GM12892 (cell line): ENCODE measurements at places on chromosomes 11 and 22.
A peak's percentile ranks its signal among the peaks of the same experiment; 100 is the strongest.

GRCh38 chr11:108536783-108537182 is 38.6 kb upstream of the POGLUT3 start:
- DNase-seq: no peak

GRCh38 chr11:118625036-118625690 is 17.7 kb downstream of the PHLDB1 start:
- DNase-seq: no peak

GRCh38 chr11:61392981-61393595 is 701 bp downstream of the TMEM216 start:
- no peak for DNase-seq

GRCh38 chr11:116603728-116604323 is 169.0 kb downstream of the BUD13 start:
- no peak for DNase-seq

- no peak for DNase-seq
Measured at GRCh38 chr22:37636186-37636948, 3.1 kb upstream of the SH3BP1 start.

- no peak for DNase-seq
Measured at GRCh38 chr11:65560555-65561418, 2.6 kb upstream of the LTBP3 start.

DNA sequence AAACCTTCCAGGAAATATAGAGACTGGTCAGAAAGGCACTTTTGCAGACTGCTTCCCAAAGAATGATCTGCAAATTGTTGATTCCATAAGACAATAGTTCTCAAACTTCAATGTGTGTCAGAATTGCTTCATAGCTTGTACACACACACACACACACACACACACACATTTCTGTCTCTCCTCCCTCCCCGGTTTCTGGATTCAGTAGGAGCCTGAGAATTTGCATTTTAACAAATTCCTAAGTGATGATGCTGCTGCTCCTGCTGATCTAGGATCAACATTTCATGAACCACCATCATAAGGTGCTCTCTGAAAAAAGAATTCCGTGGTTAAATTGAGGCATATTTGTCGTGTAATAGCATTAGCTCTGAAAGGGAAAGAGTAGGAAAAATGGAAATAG is 35.3 kb upstream of the FZD4 start:
- no peak for DNase-seq

DNA sequence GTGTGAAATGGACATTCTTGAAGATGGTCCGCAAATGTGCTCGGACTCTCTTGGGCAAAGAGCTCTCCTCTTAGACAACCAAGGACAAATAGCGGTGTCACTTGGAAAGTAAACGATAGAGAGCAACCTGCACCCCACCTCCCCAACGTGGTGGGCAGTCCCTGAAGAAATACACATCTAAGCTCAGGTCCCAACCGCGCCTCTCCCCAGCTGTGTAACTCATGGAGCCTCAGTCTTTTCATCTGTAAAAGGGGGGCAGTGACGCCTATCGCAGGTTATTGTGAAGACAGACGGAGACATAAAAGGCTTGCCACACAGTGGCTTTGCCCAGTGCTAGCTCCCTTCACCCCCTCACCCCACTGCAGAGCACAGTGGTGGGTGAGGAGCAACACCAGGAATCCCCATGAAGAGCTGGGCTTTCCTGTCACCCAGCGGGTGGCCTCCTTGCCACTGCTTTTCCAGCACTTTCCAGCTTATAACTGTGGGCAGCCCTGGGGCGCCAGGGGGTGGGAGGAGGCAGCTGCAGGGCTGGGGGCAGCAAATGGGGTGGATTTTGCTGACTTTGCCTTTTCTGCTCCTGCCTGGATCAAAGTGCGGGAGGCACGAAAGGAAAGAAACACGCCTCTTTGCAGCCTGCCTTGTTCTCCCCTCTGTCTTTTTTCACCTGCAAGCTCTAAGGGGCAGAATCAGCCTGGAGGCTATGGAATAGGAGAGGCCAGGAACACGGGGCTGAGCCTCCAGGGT is 73.7 kb upstream of the TSPAN18 start:
- DNase-seq: no peak

GRCh38 chr22:44549701-44550100 is 51.7 kb upstream of the RTL6 start:
- no peak for DNase-seq

DNA sequence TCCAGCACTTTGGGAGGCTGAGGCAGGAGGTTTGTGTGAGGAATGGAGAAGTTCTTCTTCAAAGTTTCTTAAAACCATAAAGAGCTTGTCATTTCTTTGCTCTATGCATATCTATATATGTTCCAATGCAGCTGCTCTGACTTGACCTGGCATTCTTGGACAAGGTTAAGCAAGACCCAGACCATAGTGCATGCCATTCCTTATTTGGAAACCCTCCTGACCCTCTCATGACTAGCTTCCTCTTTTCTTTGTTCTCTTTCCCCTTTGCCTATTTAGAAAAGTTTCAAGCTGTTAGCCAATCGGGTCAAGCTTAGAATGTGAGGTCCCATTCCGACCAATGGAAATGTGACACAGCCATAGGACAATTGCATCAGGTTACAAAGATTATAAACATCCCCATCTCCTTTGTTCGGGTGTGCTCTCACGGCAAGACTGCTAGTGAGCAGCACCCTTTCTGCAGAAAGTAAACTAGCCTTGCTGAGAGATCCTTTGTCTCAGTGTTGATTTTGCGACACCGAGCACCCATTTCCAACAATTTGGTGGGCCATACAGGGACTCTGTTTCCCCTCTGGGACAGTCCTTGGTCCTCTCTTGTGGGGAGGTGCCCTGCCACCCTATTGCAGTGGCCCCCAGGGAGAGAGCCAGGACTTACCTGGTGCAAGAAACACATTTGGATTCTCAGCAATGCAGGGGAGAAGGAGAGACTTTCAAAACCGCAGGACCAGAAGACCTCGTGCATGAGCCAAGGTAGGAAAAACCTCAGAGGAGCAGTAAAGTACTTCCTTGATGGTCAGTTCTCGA is 39.9 kb upstream of the ANO1 start:
- no peak for DNase-seq

DNA sequence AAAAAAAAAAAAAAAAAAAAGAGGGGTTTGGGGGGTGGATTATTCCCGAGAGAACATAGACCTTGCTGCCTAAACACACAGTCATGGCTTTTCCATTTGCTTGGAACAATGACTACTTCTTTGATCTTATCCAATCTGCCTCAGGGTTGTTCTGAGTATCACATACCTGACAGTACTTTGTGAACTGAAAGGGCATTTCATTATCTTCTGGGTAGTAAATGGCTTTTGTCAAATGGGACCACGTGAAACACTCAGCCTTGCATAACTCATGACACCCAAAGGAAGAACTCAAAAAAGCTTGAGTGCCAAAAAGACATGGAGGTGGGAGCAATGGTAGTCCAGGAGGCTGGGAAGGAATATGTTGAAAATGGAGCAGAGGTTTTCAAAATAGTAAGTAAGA is 123.2 kb upstream of the BID start:
- DNase-seq: no peak

- no peak for DNase-seq
Measured at GRCh38 chr11:59413646-59414045, 12.6 kb downstream of the OR5A2 start.

- DNase-seq: no peak
Measured at GRCh38 chr11:110152199-110152598, 59.0 kb downstream of the ZC3H12C start.

- no peak for DNase-seq
Measured at GRCh38 chr11:57641011-57641807, 8.5 kb downstream of the YPEL4 start.

DNA sequence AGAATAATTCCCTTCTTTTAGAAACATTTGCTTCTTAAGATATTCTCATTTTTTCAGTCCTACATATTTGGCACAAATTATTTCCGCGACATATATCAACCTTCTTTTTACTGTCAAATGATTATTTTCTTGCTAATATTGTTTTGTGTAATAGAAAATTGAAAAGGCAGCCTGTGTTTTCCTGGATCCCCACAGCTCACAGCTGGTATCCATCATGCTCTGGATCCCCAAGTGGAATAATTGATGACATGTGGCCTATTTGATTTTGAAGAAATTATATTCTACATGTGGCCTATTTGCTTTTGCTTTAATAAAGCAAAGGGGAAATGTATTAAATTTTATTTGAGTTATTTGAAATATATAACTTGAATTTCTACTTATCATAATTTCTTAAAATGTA is 199.4 kb upstream of the LUZP2 start:
- no peak for DNase-seq

- DNase-seq: no peak
Measured at GRCh38 chr11:11157185-11157584, 195.9 kb downstream of the CSNK2A3 start.

- peak; percentile 78 for DNase-seq
Measured at GRCh38 chr11:33257160-33257896, at the start of gene HIPK3. TSS of gene HIPK3 (plus strand) at chr11:33257381.

GRCh38 chr11:13776134-13776815 is 107.8 kb downstream of the FAR1 start:
- no peak for DNase-seq

DNA sequence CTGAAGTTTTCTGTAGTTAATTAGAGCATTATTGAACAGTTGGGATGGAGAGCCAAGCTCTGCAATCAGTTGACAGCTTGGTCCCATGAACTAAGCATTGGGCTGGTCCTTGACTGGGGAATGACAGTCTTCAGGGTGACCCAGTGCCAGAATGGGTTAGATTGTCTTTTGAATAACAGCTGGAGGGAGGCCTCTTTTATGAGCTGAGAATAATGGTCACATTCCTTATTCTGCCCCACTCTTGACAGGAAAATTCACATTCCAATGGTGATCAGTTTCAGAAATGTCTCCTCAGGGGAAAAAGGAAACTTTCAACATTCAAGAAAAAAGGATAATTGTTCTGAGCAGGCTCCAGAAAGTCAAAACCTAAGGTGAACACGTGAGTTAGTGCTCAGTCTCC is 113.9 kb downstream of the KIRREL3 start:
- DNase-seq: no peak

GRCh38 chr11:16881766-16882165 is 132.4 kb downstream of the PLEKHA7 start:
- DNase-seq: no peak

- DNase-seq: no peak
Measured at GRCh38 chr11:83542861-83543260, 256.7 kb upstream of the CCDC90B start.

GRCh38 chr22:44276706-44277356 is 35.9 kb downstream of the SHISAL1 start:
- DNase-seq: no peak

DNA sequence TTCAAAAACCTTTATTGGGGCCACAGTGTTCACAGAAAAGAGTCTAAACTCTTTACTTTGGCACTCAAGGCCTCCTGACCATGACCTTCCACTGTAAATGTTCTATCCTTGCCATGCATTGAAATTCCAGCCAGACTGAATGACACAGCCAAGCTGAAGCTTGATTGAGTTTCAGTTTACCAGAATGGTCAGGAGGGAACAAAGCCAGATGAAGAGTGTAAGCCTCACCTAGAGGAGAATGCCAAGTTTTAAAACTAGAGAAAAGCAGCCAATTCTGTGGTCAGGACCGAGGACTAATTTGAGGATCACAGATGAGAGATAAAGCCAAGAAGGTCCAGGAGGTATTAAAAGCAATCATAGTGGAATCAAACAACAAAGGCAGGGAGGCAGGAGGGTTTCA is 215.3 kb downstream of the KCNA4 start:
- no peak for DNase-seq

- DNase-seq: no peak
Measured at GRCh38 chr22:27571463-27572277, 229.9 kb downstream of the MN1 start.

- no peak for DNase-seq
Measured at GRCh38 chr11:126083829-126084607, 21.4 kb upstream of the CDON start.
